Left kidney (tissue), 8 donors: ENCODE measurements at places on chromosomes 4 and X.
A peak's percentile ranks its signal among the peaks of the same experiment; 100 is the strongest.

GRCh38 chrX:39630344-39630743 is 467.4 kb downstream of the BCOR start:
- DNase-seq, result no peak

DNA sequence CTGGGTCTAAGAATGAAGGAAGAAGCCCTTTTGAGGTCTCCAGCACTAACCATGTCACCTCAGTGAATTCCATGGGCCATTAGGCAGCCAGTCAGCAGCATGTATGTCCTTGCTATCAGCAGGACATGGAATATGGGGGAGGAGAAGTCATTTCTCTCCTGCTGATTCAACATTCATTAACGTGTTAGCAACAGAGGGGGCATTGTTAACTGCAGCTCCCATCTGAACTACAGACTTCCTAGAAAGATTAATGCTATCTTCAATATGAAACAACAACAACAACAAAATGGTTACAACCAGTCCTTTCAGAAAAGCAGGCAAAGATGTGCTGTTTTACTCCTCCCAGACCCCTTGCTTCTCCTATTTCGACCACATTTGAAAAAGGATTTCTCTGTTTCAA is 120.4 kb upstream of the SLC34A2 start:
- DNase-seq, result peak; percentile 55

DNA sequence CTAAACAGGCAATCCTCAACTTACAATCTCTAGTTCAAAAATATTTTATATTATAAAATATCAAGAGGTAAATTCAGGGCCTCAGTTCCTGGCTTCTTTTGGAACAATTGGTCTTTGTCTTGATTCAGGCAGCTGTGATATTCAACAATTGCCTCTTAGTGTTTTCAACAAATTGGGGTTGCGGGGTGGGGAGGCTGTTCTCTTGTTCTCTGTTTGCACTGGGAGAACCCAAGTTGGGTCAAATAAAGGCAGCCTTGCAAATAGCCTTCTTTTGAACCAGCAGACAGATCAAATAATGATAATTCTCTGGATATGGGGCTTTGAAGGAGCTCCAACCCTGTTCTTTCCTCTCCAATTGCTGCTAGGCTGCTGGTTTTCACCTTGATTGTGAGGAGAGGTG is 142.5 kb downstream of the COL4A5 start:
- DNase-seq, result no peak

- no peak for DNase-seq
These were observed 32.2 kb upstream of the PROM1 start for GRCh38 chr4:16116019-16116418.

GRCh38 chrX:45196701-45197100 is 4.0 kb downstream of the DIPK2B start:
- DNase-seq, result no peak

- DNase-seq, result no peak
These were observed 1402.8 kb downstream of the RAPGEF2 start for GRCh38 chr4:160505724-160506123.

DNA sequence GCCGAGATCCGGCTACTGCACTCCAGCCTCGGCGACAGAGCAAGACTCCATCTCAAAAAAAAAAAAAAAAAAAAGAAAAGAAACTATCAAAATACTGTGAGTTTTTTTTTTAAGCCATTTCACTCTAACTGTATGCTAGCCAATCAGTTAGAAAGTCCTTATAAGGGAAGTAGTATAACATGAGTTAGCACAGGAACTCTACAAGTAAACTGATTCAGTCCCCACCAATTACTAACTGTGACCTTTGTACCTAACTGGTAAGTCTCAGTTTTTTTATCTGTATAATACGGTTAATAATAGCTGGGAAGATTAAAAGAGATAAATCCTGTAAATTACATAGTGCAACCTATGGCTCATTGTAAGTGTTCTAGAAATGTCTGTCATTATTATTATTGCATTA is 35.1 kb upstream of the BRS3 start:
- no peak for DNase-seq

GRCh38 chr4:15535599-15535998 is 65.9 kb downstream of the CC2D2A start:
- no peak for DNase-seq
